Cortex of kidney (tissue), 1 donor: ENCODE measurements at places on chromosomes 6 and 20.

DNA sequence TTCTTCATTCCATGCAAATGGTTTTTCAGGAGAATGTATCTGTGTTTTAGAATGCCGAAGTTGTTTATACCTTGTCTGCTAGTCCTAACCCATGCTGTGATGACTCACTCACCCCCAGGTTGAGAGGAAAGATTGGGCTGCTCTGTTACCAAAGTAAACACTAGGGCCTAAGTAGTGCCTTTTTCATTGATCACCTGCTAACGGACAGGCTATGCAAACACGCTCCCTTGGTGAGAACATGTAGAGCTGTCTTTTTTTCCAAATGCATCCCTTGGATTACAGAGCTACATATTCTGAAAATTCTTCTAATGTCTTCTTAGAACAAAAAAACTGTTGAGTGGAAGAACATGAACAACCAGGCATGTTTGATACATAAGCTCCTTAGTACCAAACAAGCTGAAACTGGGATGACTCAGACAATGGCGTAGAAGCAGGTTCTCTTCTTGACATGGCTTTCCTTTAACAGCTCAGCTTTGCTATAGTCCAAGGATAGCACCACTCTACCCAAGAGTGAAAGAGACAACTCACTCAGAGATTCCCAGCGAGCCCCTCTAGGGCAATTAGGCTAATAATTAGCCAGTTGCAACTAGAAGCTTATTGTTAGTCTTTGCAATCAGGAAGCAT, 20.5 kb downstream of the PERP start:
- no peak for DNase-seq

GRCh38 chr6:95203153-95203754, 374.1 kb upstream of the MANEA start:
- DNase-seq = no peak

DNA sequence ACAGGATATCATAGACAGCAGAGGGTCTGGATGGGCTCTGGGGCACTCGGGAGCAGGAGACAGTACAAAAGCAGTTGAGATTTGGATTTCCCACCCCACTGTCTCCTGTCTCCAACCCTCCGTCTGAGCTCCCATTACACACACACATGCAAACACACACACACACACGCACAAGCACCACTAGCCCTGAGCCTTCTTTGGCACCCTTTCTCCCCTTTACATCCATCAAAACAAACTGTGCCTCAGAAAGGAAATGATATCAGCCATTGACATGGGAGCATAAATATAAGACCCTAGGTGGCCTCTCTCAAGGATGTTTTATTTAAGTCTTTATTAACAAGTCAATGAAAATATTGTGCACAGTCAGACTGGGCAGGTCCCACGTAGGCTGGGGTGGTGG, 17.5 kb downstream of the TTBK1 start:
- no peak for DNase-seq

- no peak for DNase-seq
These were observed 88.4 kb downstream of the RTN4IP1 start for GRCh38 chr6:106540907-106541306.

- DNase-seq = no peak
These were observed 57.7 kb upstream of the UST start for GRCh38 chr6:148689168-148689567.

GRCh38 chr20:47106786-47107185, 212.1 kb downstream of the EYA2 start:
- no peak for DNase-seq
